ENCODE measurements at places on chromosomes 6 and 20. TPM values are rescaled to one million over a fixed set of nuclear protein-coding genes. Genes with fewer than 3 reads are reported as not detected.

DNA sequence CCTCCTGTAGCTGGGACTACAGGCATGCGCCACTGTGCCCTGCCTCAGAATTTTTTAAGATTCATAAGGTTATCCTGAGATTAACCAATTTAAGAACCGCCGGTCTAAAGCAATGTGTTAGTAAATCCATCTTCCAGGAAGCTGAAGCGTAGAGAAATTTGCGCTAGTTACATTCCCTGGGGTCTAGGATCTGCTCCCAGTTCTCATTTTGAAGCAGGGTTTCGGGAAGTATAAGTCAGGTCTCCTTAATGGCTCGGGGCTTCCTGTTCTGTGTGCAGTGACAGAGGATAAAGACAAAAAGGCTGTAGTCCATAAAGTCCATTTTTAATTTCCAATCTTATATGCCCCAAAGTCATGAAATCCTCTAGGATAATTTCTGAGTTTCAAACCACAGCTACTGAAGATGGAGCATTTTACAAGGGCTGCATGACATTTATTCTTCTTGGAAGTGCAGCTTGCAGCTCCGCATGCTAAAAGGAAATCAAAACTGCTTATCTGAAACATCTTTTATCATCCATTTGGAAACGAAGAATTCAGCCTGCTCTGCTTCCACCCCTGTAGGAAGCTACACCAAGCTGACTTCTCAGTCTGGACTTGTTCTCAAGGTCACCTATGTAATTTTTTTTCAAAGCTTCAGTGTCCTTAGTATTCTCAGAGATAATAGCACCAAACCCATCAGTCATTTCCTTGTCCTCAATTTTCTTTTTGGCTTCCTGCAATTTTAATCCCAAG is 326.1 kb downstream of the PRL start:
- no peak for DNase-seq

DNA sequence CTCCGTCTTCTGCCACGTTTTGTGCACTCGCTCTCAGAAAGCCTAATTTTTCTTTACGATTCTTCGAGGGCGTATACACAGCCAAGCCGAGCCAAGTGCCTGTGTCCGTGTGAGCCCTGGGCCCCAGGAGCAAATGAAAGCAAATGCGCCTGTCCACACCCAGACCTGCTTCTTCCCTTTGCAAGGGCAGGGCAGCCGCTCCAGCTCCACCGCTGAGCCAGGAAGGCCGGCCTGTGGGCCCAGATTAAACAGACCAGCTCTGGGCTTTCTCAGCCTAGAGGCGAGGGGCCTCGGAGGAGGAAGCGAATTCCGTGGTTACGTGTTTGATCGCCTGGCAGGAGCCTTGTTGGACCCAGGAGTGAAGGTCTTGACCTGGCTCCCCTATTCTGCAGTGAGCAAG is 184.6 kb downstream of the SMOC2 start:
- no peak for DNase-seq

DNA sequence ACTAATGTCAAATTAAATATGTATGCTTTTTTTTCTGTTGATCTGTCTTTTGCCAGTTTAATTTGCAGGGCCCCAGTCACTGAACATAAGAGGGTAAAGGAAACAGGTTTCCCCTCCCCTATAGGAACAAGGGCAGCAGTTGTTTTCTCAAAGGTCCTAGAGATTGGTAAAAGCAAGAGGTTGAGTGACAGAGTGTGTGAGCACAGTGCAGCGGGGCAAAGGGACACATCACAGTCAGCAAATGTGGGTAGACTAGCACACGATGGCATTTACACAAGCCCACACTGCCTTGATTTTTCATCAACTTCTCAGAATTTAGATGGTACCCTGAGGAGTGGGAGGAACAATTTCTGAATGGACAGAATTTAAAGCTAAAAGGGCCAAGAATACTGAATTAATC is 138.7 kb upstream of the MYLIP start:
- no peak for DNase-seq

DNA sequence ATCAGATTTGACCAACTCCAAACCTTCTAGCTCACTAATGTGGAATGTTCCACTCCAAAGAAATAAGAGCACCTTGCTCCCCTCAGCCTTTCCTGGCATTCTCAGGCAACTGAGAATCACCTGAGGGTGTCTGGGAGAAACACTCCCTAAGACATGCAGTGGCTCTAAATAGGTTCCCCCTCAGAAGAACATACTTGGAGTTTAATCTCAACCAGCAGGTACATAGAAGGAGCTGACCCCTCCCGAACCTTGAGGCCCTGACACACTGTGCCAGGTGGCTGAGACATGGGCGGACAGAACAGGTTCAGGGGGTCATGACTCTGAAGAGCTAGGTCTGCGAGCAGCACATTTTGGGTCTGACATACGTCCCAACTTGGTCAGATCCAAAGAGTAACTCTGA is 107.6 kb upstream of the MAP3K4 start:
- no peak for DNase-seq

- DNase-seq, result no peak
Measured at GRCh38 chr6:35188886-35189285, 24.9 kb upstream of the SCUBE3 start.

DNA sequence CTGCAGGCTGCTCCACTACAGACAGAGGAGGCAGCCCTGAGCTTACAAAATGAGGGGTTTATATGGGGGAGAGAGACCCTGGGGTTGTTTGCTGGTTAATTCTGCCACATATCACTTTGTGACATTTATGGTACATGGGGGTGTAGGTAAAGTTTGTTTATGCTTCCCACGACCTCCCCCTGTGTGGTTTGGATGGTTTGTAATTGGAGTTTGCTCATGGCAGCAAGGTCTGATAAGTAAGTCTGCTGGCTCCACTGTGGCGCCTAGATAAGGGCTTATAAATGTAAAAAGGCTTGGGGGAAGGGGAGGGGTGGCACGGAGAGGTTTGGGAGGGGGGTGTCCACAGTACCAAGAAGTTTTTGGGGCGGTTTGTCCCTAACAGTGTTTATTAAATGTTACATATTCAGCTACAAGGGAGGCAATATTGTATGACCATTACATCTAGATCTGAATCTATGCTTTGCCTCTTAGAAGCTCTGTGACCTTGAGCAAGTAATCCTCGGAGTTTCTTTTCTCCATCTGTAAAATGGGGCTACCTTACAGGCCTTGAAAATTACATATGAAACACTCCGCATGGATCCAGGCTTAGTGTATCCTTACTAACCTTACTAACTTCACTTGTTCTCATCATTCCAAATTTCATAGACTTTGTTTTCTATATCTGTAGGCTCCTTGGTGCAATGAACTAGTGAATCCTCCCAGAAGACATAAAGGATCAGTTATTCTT is 204.8 kb upstream of the NOX3 start:
- no peak for DNase-seq

DNA sequence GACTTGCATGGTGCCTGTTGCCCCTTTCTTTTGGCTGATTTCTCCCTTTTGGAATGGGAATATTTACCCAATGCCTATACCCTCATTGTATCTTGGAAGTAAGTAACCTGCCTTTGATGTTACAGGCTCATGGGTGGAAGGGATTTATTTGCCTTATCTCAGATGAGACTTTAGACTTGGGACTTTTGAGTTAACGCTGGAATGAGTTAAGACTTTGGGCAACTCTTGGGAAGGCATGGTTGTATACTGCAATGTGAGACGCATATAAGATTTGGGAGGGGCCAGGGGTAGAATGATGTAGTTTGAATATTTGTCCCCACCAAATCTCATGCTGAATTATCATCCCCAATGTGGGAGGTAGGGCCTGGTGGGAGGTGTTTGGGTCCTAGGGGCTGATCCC is 75.5 kb downstream of the SYCP2 start:
- DNase-seq, result no peak

Gene ASXL1
- 54.3 TPM for total RNA-seq

Gene PI16
- 10.1 TPM for total RNA-seq

Measured in skin of body (tissue), 3 donors.